ENCODE measurements at places on chromosomes 1 and 21.

- DNase-seq: no peak
Measured at GRCh38 chr1:181353526-181353925, 129.8 kb upstream of the CACNA1E start.

GRCh38 chr1:52614671-52615070 lies 12.5 kb downstream of the GPX7 start:
- no peak for DNase-seq

GRCh38 chr1:238895911-238896310 lies 490.5 kb upstream of the CHRM3 start:
- DNase-seq: no peak

GRCh38 chr1:151340870-151341754 lies 5.9 kb downstream of the RFX5 start:
- peak; percentile 38 for DNase-seq

GRCh38 chr1:117106478-117106877 lies 15.1 kb downstream of the TRIM45 start:
- no peak for DNase-seq

GRCh38 chr1:66402194-66402593 lies 131.8 kb upstream of the SGIP1 start:
- no peak for DNase-seq

GRCh38 chr1:175525222-175525621 lies 218.2 kb downstream of the TNR start:
- DNase-seq: no peak

- DNase-seq: no peak
Measured at GRCh38 chr1:96009831-96010434, 711.7 kb upstream of the PTBP2 start.

- DNase-seq: no peak
Measured at GRCh38 chr21:37136261-37136660, 63.2 kb downstream of the TTC3 start.

DNA sequence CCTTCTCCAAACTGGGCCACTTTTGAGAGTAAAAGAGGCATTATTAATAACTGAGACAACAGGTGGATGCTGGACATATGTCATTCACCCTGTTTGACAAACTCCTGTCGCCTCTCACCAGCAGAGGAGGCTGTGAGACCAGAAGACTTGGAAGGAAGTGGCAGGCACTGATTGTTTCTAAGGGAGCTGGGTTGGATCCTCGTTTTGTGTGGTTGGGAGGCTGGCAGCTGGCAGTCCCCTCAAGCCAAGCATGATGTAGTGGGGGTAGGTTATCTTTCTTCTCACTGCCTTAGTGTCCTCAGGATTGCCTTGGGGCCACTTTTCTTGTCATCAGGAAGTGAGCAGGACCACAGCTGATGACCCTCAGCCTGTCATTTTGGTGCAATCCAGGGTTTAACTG lies 86.5 kb upstream of the KCNJ15 start:
- DNase-seq: no peak

GRCh38 chr1:205183676-205184335 lies 27.7 kb downstream of the DSTYK start:
- DNase-seq: no peak

DNA sequence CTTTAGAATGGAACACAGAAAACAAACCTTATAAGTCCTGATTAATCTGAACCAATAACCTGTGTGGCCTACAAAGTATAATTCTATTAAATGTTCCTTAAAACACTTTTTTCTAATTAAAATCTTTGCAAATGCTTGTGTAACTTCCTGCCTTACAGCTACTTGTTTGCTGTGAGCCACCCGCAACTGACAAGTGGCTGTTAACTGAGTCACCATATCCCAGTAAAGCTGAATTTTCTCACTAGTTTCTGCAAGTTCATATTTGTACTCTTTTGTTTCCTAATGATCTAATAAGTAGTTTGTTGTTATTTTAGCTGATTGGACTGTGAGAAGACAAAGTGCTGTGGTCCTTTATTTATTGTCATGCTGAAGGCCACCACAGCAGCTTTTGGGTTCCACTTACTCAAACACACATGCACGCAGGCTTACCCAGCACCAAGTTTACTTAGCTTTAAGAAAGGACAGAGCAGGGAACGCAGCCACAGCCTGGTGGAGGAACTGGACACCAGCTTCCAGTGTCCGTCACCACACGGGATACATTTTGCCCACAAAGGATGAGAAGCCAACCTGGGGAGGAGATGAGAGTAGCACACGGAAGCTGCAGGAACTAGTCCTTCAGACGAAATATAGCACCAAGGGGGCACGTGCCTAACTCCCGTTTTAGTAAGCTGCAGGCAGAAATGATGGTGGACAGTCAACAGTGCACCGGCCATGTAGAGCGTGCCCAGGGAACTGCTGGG lies 47.8 kb downstream of the LCA5L start:
- no peak for DNase-seq

DNA sequence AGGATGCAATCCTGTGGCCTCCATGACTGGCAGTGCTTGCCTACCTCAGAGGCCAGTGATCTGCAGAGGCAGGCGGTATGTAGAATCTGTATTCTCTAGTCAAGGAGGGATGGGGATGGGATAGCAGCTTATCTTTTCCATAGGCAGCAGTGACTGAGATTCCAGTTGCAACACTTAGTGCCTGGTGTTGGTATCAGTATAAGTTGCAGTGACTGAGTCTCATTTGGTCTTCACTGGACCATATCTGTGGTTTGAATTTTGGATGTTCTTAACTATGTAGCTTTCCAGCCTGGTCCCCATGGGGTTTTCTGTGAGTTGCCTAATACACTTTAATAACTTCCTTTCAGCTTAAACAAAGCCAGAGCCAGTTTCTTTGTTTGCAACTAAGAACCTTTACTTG lies 16.5 kb downstream of the DYRK1A start:
- DNase-seq: no peak

- no peak for DNase-seq
Measured at GRCh38 chr1:174005032-174005431, 17.1 kb downstream of the RC3H1 start.

GRCh38 chr1:178342745-178343144 lies 154.0 kb downstream of the CLEC20A start:
- DNase-seq: no peak

DNA sequence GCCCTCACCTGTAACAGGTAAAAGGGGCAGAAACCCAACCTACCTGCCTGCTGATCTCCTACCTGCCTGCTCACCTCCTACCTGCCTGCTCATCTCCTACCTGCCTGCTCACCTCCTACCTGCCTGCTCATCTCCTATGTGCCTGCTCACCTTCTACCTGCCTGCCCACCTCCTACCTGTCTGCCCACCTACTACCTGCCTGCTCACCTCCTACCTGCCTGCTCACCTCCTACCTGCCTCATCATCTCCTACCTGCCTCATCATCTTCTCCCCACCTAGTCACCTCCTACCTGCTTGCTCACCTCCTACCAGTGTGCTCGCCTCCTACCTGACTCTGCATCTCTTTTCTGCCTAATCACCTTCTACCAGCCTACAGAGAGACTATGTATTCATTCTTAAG lies 452.9 kb downstream of the MATN1 start:
- no peak for DNase-seq

GRCh38 chr1:188225975-188226374 lies 1397.2 kb downstream of the PLA2G4A start:
- DNase-seq: no peak

DNA sequence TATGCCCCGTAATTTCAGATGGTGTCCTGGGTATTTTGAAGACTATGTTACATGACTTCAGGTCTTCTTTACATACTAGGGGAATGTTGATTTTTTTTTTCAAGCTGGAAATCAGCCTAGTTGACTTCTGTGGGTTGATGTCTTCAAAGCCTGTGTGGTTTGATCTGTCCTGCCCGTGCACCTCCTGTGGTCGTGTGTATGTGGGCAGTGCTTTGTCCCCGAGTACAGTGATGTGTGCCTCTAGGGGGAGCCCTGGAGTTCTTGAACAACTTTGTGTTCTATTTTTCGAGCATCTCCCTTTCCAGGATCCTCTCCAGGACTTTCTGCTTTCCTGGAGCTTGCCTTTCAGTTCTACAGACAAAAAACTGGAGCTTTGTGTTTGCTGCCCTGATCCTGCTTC lies 28.9 kb downstream of the OBSCN start:
- no peak for DNase-seq

- DNase-seq: no peak
Measured at GRCh38 chr1:63635681-63636080, 42.5 kb downstream of the PGM1 start.

- no peak for DNase-seq
Measured at GRCh38 chr1:34796990-34797389, 4.2 kb downstream of the GJA4 start.

- DNase-seq: peak; percentile 45
Measured at GRCh38 chr1:67441183-67441582, 11.0 kb upstream of the SERBP1 start.

- DNase-seq: no peak
Measured at GRCh38 chr1:204455831-204456145, 38.8 kb downstream of the PIK3C2B start.

DNA sequence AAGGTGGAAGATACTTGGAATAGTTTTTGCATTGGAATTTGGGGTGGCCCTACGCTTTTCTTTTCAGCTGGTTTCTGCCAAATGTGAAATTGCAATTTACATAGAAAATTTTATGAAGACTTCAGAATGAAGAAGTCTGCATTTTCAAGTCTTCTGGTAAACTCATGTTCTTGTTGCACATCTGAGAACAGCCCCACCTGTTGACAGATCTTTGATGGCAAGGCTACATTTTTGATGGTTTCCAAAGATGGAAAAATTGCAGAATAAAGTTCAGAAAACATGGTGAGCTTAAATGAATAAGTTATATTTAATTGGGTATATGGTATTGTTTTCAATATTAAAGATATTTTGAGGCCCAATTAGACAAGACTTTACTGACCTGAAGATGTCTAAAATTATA lies 25.4 kb downstream of the OLFM3 start:
- DNase-seq: no peak

DNA sequence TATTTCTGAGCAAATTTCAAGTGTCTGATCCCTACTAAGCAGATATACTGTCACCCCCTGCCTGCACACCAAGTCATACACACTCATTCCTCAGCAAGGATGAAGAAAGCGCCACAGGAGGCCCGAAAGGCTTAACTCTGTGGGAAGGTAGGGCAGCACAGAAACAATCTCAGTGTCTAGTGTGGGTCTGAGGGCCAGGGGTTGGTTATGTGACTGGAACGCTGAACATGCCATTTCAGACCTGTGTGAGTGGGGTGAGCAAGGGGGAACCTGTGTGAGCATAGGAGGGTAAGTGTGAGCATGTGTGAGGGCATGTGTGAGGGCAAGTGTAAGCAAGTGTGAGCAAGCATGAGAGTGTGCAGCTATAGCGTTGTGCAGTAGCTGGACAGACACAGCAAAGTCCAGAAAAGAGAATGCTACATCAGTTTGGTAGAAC lies 6.2 kb downstream of the ITPKB start:
- no peak for DNase-seq

GRCh38 chr21:38945545-38946245 lies 140.0 kb downstream of the ETS2 start:
- DNase-seq: no peak

GRCh38 chr1:181018901-181019681 lies 3.6 kb downstream of the STX6 start:
- no peak for DNase-seq

DNA sequence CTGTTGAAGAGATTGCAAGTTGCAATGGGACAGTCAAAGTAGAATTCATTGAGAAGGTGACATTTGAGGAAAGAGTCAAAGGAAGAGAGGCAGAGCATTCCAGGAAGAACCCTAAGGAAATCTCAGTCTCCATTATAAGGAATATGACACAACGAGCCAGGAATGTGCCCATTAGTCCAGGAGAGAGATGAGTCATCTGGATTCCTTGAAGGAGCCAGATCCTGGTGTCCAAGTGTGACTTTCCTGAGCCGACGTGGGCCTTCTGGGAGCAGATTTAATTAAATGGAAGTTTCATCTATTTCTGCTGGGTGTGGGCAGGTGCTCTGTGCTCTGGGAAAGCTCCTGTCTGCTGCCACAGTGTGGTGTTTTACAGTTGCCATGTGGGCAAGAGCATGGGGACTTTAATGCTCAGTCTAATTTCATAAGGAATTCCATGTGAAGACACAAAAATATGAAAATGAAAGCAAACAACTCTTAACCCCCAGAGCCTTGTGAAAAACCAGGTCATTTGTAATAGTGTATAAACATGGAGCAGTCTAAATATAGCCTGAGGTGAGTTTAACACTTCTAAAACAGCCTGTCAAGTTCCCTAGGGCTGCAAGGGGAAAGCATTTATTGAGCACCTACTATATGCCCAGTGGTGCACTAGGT lies 111.4 kb upstream of the ARTN start:
- DNase-seq: no peak

- DNase-seq: no peak
Measured at GRCh38 chr1:239826211-239826610, 265.5 kb upstream of the FMN2 start.

DNA sequence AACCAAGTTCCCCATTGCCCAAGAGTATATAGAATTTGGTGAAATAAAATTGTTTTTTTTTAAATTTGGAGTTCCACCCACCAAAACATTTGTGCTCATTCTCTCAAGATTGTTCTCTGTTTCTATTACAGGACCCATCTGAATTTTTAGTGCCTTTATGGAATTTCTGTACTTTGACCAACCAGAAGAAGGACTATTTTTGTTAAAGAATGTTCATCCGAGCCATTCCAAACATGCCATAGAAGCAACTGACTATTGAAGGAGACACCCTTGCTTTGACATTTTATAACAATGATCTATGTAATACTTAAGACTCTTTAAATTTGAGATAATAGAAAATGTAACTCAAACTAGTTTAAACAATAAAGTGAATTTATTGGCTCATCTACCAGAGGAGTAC lies 655.7 kb upstream of the ADAMTS5 start:
- no peak for DNase-seq

DNA sequence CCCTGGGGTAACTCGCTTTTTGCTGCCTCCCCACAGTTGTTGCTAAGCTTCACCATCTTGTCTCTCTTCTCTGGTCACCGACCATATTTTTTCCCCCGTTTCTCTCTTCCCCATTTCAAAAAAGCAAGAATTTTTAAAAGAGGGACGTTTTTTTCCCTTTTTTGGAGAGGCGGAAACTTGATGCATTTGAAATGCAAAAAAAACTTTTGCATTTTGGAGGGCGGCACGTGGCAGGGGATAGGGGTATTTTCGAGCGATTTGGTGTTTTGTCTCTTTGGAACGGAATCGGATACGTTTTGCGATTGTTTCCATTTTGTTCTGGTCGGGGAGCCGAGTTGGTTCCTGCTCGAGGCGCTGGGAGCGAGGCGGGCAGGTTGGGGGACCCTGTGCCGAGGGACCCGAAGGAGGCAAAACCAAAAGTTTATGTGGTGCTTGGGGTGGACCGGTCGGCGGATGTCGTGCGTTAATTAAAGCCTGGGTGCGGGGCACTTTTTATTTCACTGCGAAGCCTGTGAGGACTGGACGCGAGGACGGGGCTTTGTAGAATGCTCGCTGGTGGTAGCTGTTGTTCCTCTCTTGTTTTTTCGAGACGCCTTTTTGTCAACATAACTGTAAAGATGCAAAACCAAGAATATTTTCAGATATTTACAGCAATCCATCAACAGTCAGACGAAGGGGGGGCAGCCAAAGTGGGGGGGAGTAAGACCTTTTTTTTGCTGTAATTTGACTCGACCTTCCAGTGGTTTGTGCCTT lies 884 bp downstream of the H3-3A start:
- peak; percentile 34 for DNase-seq

GRCh38 chr1:32241001-32241763 lies 5.8 kb upstream of the FAM167B start:
- peak; percentile 50 for DNase-seq

GRCh38 chr1:169090308-169090899 lies 16.1 kb upstream of the ATP1B1 start:
- DNase-seq: no peak
